Left lung (tissue), 14 donors: ENCODE measurements at places on chromosomes 7 and 10.

DNA sequence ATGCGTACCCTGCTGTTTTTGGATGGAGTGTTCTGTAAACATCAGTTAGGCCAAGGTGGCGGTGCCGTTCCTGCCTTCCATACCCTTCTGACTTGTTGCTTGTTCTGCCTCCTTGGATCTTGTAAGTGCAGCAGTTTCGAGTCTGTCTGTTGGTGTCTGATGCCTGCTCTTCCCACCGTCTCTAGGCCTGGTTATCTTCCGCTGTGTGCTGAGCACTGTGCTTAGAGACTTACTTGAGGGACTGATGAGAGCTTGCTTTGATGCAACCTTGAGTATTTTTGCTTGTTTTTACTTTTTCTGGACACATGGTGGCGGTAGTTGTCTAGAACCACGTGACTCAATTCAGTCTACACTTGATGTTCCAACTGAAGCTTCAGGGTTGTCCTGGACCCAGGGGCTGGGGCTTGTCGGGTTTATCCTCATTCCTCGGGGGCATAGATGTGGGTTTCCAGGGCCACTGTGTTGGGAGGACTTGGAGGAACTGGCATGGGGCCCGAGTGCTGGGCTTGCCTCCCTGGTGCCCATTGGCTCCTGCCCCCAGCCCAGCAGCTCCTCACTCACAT lies 14.4 kb upstream of the SPRN start:
- no peak for DNase-seq

DNA sequence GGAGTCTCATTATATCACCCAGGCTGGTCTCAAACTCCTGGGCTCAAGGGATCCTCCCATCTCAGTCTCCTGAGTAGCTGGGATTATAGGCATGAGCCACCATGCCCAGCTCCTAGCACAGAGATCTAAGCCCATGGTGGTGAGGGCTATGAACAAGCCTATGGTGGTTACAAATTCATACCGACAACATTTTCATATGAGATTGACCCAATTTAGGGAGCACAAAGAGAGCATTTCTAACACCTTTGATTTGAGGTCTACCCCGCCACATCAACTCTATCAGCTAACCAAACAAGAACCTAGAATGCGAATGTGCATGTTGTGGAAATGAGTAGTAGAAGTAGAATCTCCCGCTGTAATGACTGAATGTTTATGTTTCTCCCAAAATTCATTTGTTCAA lies 14.2 kb upstream of the PRF1 start:
- no peak for DNase-seq

DNA sequence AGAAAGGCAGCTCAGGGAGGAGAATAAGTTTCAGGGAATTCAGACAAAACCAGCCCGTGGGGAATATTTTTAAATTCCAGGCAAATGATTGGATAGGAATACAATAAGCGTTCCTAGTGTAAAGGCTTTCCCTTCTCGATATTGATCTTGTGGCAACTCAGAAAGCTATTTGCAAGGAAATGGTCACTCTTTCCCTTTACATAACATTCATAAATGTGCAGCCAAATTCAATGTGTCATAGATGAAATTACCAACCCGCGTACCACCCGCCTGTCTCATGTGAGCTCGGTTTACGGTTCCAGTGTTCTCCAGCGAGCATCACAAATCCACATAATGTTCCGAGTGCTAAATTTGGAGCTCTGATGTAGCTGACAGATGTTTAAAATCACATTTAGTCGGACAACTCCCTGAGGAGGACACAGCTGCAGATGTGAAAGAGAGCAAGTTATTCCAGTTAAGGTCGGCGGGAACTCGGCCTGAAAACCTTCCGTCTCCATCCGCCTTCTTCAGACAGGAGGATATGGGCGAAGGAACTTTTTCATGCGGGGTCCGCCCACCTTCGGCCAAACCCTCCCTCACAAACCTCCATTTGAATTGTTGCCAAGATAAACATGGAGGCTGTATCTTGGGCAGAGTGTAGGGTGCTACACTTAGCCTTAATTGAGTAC lies 327.0 kb downstream of the RNLS start:
- DNase-seq: no peak

DNA sequence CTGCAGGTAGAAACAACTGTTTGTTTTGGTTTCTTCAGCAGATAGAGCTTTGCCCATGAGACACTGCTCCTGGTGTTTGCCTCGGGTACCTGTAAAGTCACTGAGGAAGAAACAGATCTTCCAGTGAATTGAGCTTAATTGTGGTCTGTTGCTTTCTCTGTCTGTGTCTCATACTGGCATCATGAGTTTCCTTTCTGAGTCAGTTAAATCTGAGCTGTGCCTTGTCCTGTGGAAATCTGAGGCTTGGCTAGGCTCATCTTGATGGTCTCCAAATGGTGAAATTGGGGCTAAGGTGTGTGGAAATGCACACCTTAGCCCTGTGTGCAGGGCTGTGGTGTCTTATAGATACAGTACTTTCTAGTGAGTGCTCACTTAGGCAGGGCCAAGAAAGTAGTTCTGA lies 67.4 kb downstream of the GBF1 start:
- DNase-seq: no peak

GRCh38 chr10:51852297-51852696 lies 152.9 kb upstream of the CSTF2T start:
- no peak for DNase-seq

DNA sequence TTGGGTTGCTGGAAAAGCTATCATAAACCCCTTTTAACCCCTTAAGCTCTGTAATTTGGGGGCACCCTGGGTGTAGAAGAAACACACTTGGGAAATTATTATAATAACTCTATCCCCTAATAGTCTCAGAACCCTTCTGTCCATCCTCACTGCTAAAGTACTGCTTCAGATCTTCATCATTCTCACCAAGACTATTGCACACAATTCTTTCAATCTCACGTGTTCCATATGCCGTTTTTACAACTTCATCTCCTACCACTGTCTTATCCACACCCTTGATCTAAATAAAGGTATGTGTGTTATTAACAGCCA lies 15.8 kb downstream of the ANKRD22 start:
- DNase-seq: no peak

- no peak for DNase-seq
Measured at GRCh38 chr7:27619492-27619891, 43.2 kb downstream of the HIBADH start.

DNA sequence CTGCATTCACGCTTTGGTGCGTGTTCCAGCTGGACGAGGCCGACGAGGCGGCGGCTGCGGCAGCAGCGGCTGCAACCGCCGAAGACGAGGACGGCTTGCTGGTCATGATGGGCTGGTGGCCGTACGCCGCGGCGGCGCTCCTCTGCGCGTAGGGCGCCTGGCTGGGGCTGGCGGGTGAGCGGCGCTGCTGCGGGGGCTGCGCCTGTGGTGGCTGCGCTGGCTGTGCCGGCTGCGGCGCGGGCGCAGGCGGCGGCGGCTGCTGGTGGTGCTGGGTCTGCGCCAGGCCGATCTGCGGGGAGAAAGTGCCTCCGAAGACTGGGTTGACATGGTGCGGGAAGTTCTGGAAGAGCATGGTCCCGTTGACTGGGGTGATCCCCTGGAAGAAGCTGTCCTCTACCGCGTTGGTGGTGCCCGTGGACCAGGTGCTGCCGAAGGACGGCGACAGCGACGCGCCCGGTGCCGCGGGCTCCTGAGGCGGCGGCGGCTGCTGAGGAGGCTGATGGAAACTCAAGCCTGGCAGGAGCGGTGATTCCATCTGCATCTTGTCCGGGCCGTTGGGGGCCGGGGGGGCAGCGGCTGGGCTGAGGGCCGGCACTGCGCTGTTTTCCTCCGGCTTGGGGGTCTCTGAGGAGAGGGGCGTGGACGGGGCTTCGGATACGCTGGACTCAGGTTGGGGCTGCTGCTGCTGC lies 51.1 kb downstream of the CPEB3 start:
- DNase-seq: peak; percentile 47

GRCh38 chr10:13382703-13383398 lies 34.8 kb upstream of the SEPHS1 start:
- DNase-seq: peak; percentile 44

DNA sequence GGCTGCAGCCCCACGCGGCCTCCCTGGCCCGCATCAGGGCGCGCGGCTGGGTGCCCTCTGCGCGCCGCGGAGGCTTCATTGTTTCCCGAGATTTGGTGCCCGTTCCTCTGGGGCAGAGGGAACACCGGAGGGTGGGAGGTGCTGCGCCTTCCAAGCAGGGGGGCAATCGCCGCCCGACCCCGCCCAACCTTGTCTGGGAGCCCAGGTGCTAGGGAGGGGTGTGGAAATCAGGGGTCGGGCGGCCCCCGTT lies 1.0 kb upstream of the NRP1 start:
- DNase-seq: no peak

DNA sequence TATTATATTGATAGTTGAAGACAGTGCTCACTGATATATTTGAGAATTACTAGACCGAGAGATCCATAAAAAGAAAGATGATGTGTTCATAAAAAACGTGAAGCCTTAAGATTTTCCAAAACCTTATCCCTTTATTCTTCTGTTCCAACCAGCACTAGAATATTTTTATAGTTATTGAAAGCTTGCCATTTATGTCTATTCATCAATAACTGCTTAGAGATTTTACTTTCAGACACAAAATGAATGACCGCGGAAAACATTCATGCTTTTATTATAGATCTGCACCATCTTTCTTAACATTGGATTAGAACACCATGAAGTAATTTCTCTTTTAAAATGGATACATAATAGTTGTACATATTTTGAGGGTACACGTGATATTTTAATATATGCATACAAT lies 77.6 kb downstream of the FBXL13 start:
- no peak for DNase-seq

DNA sequence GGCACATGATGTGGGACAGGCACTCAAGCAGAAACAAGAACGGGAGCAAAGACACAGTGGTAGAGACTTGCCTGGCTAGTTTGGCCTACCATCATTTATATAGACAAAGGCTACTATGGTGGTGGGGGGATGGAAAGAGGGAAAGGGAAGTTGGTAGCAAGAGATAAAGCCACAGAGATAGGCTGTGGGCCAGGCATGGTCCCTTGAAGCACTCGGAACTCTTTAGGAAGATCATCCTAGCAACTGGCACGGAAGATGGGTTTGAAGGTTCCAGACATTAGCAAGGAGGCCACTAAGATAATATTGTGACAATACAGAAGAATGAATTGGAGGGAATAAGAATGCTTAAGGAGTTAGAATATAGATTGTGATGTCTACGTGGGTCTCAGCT lies 319.6 kb downstream of the ELMO1 start:
- no peak for DNase-seq

GRCh38 chr10:125263551-125263950 lies 103.2 kb upstream of the CTBP2 start:
- no peak for DNase-seq

DNA sequence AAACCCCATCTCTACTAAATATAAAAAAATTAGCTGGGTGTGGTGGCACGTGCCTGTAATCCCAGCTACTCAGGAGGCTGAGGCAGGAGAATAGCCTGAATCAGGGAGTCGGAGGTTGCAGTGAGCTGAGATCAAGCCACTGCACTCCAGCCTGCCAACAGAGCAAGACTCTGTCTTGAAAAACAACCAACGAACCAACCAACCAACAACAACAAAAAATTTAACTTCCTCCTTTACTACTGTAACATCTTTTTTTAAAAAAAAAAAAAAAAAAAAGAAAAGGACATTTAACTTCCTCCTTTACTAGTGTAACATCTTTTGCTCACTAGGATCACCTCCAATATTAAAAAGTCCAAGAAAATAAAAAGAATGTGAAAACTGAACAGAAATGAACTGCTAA lies 92.3 kb upstream of the TMEM168 start:
- no peak for DNase-seq

DNA sequence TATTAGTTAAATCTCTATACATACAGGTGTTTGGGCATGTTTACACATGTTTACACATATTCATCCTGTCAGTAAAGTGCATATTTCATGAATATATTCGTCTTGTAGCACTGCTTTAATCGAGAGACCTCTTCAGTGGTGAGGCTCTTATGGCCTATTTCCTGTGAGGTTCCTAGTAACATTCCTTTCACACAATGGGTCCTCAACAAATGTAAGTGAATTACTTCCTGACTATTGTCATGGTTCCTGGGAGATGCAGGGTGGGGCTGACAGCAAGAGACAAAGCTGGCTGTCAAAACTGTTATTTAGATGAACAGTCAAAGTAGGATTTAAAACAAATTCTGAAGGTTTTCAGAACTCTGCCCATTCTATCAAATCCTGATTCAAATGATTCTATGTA lies 12.4 kb upstream of the SEMA3A start:
- DNase-seq: no peak

DNA sequence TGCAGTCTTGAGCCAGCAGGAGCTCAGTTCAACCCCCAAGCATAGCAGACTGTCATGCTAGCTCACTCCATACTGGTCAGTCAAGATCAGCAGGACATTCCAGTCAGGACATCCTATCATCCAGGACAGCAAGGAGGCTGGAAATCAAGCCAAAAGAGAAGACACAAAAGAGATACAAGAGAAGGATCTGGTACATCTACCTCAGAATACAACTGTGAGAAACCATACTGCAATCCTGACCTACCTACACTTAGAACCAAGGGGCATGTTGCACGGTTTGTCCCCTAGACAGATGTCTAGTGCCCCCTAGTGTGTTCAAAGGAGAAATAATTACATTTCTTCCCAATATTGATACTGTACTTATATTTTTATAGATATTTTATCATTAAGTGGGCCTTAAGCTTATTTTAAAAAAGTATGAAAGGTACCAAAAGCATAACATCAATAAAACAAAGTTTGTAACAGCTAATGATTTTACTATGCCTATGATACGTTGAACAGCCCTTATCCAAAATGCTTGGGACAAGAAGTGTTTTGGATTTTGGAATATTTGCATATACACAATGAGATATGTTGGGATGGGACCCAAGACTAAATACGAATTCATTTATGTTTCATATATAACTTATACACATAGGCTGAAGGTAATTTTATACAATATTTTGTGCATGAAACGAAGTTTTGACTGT lies 26.7 kb downstream of the ERCC6 start:
- no peak for DNase-seq

DNA sequence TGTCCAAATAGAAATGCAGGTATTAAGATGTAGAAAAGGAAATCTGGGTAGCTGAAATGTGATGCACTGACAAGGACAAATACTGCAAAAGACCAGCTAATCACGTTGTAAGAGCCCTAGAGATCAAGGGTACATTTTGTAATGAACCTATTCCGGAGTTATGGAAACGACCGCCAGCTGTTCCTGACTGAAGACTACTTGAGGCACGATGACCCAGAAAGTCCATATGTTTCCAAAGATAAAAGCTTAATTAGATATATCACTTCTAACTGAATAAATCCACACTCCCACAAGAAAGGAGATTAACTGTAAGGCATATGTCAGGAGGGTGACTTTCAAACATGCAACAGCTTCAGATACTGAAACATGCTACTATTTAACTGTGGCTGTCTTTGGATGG lies 253.5 kb downstream of the NSUN6 start:
- DNase-seq: no peak

GRCh38 chr7:49297958-49298357 lies 373.6 kb downstream of the CDC14C start:
- DNase-seq: no peak

DNA sequence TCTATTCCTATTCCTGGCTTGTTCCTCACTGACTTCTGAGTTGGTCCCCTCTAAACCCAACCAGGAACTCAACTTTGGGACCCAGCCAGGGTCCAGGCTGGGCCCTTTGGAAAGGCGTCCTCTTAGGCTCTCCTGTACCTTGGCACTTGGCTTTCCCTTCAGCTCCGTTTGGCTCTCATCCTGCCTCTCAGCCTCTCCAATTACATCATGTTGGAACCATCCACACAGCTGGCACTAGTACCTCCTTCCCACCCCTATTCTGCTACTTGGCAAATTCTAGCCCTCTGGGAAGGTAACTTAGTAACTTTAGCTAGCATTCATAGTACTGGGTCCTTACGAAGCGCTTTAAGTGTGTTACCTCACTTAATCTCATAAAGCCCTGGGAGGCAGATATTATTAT lies 205.3 kb upstream of the HABP2 start:
- DNase-seq: no peak

- DNase-seq: no peak
Measured at GRCh38 chr7:134477954-134478353, 19.1 kb upstream of the AKR1B1 start.
